Muscle of leg (tissue), 16 donors: ENCODE measurements at places on chromosomes 2 and 18.

DNA sequence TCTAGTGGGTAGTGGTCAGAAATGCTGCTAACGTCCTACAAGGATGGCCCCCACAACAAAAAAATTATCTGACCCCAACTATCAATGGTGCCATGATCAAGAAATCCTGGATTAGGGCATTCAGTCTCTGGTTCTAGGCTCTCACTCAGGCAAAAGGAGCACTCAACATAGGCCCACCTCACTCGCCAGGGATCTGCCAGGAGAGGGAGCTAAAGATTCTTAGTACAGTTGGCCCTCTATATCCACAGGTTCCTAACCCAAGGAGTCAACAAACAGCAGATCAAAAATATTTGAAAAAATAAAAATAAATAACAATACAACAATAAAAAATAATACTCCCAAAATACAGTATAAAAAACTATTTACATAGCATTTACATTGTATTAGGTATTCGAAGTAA lies 10.0 kb downstream of the SLC4A5 start:
- DNase-seq: peak; percentile 24

DNA sequence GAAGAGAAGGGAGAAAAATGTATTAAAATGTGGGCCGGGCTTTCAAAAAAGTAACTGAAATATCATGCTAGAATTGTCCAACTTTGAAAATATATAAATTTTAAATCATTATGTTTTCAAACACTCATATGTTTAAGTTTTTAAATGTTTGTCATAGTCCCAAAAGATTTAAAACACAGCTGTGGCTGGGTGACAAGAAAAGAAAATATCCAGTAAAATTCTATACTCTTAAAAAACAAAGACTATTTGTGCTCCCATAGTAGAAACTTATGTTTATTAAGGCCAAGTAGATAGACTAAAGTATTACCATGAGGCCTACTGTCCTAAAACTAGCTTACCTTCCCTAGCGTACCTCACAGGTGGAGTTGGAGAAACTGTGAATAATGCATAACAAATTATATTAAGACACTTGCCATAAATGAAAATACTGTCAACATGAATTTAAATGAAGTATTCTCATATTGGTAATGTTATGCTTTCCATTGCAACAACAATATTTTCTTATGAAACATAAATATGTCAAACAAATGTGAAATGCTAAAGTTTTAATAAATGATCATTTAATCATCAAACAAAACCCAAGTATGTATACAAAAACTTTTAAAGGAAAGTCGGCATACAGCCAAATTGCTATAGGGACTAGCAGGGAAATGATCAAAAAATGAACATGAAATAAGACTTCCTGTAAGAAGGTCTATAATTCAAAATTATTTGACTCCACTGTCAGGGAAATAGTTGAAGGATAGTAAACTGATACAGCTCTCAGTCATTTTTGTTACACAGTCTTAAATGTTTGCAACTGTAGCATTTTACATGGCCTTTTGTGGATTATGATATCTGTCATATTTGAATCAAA lies 13.4 kb downstream of the MEIS1 start:
- DNase-seq: no peak

- DNase-seq: no peak
These were observed 47.9 kb downstream of the GEMIN6 start for GRCh38 chr2:38825956-38826355.

DNA sequence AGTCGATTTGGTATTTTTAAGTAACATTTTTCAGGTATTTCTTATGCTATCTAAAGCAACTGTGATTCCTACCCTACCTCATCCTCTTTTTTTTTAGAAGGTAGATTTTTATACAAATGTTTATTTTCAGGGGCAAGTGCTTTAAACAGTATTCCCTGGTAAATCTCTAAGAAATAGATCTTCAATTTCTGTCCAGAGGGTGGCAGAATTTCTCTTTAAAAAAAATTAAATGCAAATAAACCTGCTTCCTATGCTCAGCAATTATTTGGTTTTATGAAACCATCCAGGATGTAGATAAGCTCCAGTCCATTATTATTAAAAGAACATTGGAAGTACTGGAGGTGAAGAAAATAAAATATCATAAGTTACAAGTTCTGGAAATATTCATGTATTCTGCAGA lies 191.9 kb downstream of the MYO3B start:
- DNase-seq: peak; percentile 28

- DNase-seq: no peak
These were observed 166.4 kb downstream of the GALNT1 start for GRCh38 chr18:35747894-35748472.

DNA sequence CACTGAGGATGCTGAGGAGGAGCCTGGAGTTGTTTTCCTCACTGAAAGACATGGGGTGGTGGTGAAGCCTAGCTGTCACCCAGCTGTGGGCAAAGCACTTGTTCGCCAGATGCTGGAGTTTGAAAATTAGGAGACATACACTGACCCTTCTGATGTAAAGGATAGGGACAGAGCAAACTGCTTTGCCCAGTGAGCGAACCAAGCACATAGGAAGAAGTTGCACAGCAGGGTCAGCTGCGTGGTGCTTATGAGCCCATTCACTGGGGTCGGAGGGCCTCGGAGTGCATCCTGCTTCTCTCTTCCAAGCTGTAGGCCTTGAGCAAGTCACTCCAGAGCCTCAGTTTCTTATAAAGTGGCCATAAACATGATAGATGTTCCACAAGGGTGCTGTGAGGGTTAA lies 50.9 kb downstream of the HK2 start:
- no peak for DNase-seq

DNA sequence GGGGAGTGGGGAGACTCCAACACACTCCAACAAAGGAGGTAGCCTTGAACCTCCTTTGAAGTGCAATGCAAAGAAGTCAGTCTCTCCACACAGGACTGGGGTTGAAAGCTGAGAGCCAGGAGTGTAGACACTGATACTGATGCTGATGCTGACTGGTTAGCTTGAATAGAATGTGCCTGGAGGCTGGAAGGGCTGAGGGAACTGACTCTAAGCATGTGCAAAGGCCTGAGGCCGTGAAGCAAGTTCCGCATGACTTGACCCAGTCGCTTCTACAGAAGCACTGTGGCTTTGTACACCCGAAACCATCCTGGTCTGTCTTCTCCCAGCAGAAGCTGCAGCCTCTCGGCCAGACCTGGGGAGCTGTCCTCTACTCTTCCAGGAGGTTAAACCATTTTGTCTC lies 10.4 kb downstream of the FOXI3 start:
- no peak for DNase-seq

GRCh38 chr2:10137053-10137843 lies 14.7 kb downstream of the RRM2 start:
- no peak for DNase-seq
